ENCODE measurements at places on chromosomes 7 and 10.

DNA sequence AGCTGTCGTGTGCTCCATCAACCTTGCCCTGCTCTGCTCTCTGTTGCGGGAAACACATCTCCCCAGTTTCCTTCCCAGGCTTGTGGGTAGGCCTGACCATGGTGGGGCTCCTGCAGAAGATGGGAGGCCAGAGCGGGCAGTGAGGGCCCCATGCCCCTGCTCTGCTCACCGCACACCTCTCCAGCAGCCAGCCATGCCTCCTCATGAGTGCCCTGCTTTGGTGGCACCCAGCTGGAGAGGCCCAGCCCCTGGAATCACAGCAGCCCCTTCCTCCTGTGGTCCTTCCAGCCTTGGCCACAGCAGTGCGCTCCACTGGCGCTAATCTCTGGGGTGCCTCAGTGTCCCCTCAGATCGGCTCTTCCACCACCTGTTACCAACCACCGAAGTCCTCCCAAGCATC, 4.2 kb upstream of the OPN4 start:
- no peak for DNase-seq

DNA sequence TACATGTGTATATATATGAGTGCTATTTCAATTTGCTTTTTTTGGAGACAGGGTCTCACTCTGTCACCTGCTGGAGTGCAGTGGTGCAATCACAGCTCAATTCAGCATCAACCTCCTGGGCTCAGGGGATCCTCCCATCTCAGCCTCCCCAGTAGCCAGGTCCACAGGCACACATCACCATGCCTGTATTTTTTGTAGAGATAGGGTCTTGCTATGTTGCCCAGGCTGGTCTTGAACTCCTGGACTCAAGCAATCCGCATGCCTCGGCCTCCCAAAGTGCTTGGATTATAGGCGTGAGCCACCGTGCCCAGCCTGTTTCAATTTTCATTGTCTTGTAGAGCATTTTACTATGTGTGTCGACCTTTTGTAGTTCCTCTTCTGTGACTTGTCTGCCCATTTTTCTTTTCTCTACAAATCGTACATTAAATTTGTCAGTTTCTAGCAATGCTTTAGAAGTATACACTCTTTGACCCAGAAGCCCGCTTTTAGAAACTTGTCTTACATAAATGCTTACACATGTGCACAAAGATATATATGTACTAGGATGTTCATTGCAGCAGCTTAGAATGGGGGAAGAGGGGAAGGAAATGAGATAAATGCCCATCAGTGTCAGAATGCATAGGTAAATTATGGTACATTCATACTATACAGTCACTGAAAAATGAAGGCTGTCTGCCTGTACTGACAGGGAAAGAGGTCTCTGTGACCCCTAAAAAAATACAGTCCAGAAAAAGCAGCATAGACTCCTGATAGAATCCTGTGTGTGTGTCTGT, 12.2 kb upstream of the RFC2 start:
- no peak for DNase-seq

DNA sequence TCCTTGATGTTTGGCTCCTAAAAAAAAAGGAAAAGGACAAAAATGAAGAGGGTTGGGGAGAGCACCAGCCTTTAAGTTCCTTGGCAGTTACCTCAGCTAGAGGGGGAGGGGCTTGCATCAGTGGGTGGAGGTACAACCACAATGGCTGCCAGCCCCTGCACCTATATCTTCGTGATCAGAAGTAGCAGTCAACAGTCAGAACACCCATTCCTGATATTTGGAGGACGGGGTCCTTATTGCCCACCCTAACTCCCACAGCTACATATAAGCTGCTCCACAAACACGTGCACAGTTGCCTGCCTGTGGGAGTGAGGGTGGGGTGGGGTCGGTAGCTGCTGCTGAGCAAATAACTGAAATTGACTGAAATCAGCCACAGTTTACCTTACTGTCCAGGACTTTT, 26.2 kb downstream of the C1GALT1 start:
- DNase-seq: no peak

- peak; percentile 75 for DNase-seq
These were observed 117.4 kb downstream of the INPP5A start for GRCh38 chr10:132654708-132655661.

All from putamen (tissue), 1 donor.